ENCODE measurements at places on chromosomes 3 and 15. TPM values are rescaled to one million over a fixed set of nuclear protein-coding genes. Genes with fewer than 3 reads are reported as not detected.

- H3K4me3 ChIP-seq, result no peak overlapping the region
- H3K27ac ChIP-seq, result no peak overlapping the region
- H3K36me3 ChIP-seq, result no peaks in the 10 kb centered on the region
- H3K4me1 ChIP-seq, result no peaks in the 10 kb centered on the region
Observed at GRCh38 chr15:48373821-48374451, 42.7 kb downstream of the DUT start.

DNA sequence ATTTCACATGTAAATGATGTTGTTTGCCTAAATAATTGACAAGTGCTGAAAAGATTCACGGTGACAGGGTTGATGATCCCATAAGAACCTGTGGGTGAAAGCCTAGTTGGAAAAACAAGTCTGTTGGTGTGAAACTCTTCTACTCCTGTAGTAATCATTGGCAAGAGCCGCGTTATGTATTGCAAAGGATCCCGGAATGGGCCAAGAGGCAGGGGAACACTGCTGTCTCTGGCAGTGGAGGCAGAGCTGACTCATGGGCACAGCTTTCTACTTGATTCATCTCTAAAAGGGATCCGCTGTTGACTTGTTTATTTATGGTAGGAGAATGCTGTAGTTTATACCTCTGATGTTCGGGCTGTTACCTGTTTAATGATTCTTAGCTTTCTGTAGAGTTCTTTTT, 63.1 kb downstream of the MAP6D1 start:
- H3K27ac ChIP-seq, result no peak overlapping the region
- H3K4me1 ChIP-seq, result peaks cover 18% of the 10 kb centered on the region
- no peak overlapping the region for H3K4me3 ChIP-seq
- no peaks in the 10 kb centered on the region for H3K27me3 ChIP-seq

- H3K4me3 ChIP-seq, result no peak overlapping the region
- no peaks in the 10 kb centered on the region for H3K36me3 ChIP-seq
- peaks cover 73% of the 10 kb centered on the region for H3K4me1 ChIP-seq
- peak overlapping the region; percentile 79 for H3K27ac ChIP-seq
- no peaks in the 10 kb centered on the region for H3K27me3 ChIP-seq
Observed at GRCh38 chr3:71247221-71247957, 336.1 kb downstream of the FOXP1 start.

Gene DYNLT2B
- 6.2 TPM for total RNA-seq

Measured in esophagus muscularis mucosa (tissue), 4 donors.